LHCN-M2 (cell line): ENCODE measurements at places on chromosomes 6 and 20. TPM values are rescaled to one million over a fixed set of nuclear protein-coding genes. Genes with fewer than 3 reads are reported as not detected.

Gene IPCEF1
- total RNA-seq, result not detected in 2 replicates

Gene ARG1
- not detected in 2 replicates for total RNA-seq

Gene SOX12
- 8.2 and 9.9 TPM in 2 replicates for total RNA-seq

Gene TMEM74B
- 0.13 TPM in 1 of 2 replicates, not detected in the other for total RNA-seq

Gene BPIFB4
- total RNA-seq, result not detected in 2 replicates

Gene NKX2-4
- not detected in 2 replicates for total RNA-seq

Gene PNPLA1
- total RNA-seq, result not detected in 2 replicates

Gene LBP
- not detected in 2 replicates for total RNA-seq

Gene TPBG
- 13.0 and 14.9 TPM in 2 replicates for total RNA-seq

Gene ETV7
- total RNA-seq, result 0.17 TPM in 1 of 2 replicates, not detected in the other

Gene MUC22
- total RNA-seq, result not detected in 2 replicates

Gene GRM4
- total RNA-seq, result not detected in 2 replicates

Gene MCCD1
- total RNA-seq, result not detected in 2 replicates

Gene MOCS1
- 13.5 and 13.9 TPM in 2 replicates for total RNA-seq

Gene SLC18B1
- 6.3 and 8.8 TPM in 2 replicates for total RNA-seq

Gene TOX2
- 1.6 and 2.2 TPM in 2 replicates for total RNA-seq

Gene GUCA1A
- total RNA-seq, result not detected in 2 replicates

Gene ZNF165
- total RNA-seq, result 0.40 and 0.45 TPM in 2 replicates

Gene MOG
- not detected in 2 replicates for total RNA-seq

Gene SYTL3
- total RNA-seq, result 9.5 and 13.8 TPM in 2 replicates

Gene ELOVL4
- 5.5 and 7.1 TPM in 2 replicates for total RNA-seq

Gene FOXA2
- not detected in 2 replicates for total RNA-seq

Gene SH3BGRL2
- total RNA-seq, result 1.5 and 1.7 TPM in 2 replicates

Gene SYCP2L
- total RNA-seq, result 0.06 TPM in 1 of 2 replicates, not detected in the other

Gene HACE1
- 13.7 and 13.8 TPM in 2 replicates for total RNA-seq

Gene BANF2
- not detected in 2 replicates for total RNA-seq
